ENCODE measurements at places on chromosomes 16 and 17.

GRCh38 chr16:28590384-28591340, 6.2 kb downstream of the SULT1A2 start:
- H3K4me1 ChIP-seq = peaks cover 5% of the 10 kb centered on the region
- no peak overlapping the region for H3K27ac ChIP-seq
- no peak overlapping the region for H3K4me3 ChIP-seq
- no peak for ATAC-seq

DNA sequence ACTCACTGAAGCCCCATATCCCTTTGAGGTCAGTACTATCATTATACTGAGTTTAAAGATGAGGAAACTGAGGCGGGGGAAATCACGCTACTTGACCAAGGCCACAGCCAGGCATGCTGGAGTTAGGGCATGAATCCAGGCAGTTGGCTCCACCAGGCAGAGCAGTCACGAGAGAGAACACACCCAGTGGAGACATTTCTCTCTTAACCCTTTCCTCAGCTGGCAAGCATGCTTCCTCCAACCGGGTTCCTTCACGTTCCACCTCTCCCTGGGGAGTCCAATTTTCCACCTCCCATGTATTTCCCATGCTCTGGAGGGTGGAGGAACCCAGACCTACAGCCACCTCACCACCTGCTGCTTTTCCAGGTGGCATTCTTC, 32.8 kb downstream of the VAC14 start:
- H3K4me3 ChIP-seq = no peak overlapping the region
- H3K4me1 ChIP-seq = no peaks in the 10 kb centered on the region
- ATAC-seq = no peak
- H3K27me3 ChIP-seq = no peaks in the 10 kb centered on the region

DNA sequence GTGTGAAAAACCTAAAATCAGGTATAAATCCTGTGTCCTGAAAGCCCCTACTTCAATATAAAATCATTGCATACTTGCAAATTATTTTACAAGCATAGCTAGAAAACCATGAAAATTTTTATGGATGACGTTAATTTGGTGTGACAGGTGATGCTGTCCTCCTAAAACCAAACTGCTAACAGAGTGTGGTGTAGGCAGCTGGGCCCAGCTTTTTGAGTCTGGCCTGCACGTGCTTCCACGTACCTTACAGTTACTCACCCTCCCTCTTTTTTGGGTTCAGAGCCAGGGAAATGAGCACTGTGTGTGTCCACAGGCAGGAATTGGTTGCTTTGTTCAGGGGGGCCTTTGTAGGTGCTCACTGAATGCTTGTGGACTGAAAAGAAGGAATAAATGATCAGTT, 36.4 kb downstream of the CLEC16A start:
- ATAC-seq = no peak
- H3K27ac ChIP-seq = peak overlapping the region; percentile 93
- peaks cover 63% of the 10 kb centered on the region for H3K4me1 ChIP-seq
- H3K4me3 ChIP-seq = peak overlapping the region; percentile 47
- peaks cover 47% of the 10 kb centered on the region for H3K36me3 ChIP-seq

DNA sequence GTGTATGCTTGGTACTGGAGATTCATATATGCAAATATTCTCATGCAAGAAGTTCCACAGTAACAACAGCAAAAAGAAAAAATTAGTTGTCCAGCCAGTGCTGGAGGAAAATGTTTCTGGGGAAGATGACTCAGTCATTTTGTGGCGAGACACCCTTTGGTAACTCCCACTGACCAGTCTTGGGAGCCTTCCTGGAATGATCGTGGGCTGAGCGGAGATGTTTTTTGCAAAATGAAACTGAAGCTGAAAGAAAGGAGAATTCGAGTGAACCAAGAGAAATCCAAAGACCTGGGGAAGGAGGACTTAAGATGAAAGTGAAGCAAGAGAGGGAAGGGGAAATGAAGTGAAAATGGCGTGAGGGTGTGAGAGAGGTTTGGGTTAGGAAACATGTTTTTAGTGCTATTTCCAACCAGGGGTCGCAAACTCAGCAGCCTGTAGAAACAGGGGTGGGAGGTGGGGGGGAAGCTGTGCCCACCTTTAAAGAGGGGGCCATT, 5.2 kb downstream of the ITPRIPL2 start:
- H3K36me3 ChIP-seq = peaks cover 19% of the 10 kb centered on the region
- H3K27me3 ChIP-seq = no peaks in the 10 kb centered on the region
- H3K4me3 ChIP-seq = peak overlapping the region; percentile 78
- H3K4me1 ChIP-seq = peaks cover 40% of the 10 kb centered on the region
- peak overlapping the region; percentile 93 for H3K27ac ChIP-seq

DNA sequence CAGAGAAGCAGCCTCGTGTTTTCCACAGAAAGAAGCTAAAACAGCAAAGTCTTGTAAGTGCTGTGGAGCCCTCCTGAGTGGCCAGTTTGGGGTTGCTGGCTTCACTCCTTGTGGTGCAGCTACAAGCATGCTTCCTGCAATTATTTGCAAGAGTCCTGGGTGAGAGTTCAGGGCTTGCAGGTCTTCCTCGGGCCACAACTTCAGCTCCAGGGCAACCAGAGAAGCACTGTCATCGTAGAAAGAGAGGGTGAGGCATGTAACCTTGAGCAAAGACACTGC, 37.9 kb downstream of the SHISA6 start:
- no peak overlapping the region for H3K27ac ChIP-seq
- H3K27me3 ChIP-seq = no peaks in the 10 kb centered on the region
- H3K4me1 ChIP-seq = no peaks in the 10 kb centered on the region
- no peaks in the 10 kb centered on the region for H3K36me3 ChIP-seq
- no peak for ATAC-seq
- no peak overlapping the region for H3K4me3 ChIP-seq

GRCh38 chr17:32943206-32943605, 15.3 kb downstream of the TMEM98 start:
- H3K4me1 ChIP-seq = no peaks in the 10 kb centered on the region
- H3K36me3 ChIP-seq = no peaks in the 10 kb centered on the region
- no peak overlapping the region for H3K4me3 ChIP-seq
- peaks cover 11% of the 10 kb centered on the region for H3K27me3 ChIP-seq

DNA sequence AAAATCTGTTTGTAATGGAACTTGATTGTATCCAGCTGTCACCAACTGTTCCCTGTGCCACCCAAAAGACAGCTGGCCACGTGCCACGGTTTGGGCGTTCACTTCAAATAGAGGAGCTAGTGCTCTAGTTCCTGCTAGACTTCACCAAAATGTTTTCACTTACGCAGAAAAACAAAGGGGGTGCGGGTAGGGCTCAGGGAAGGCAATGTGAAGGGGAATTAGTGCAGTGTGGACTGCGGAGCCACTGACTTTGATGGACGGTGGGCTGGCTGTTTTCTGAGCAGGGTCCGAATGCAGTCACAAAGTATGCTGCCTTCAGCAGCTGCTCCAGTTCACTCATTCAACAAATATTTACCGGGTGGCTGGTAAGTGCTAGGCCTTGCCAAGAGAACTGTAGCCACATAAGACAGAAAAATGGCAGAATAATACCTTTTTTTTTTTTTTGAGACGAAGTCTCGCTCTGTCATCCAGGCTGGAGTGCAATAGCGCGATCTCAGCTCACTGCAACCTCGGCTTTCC, 7.6 kb upstream of the CYTH1 start:
- no peak overlapping the region for H3K27ac ChIP-seq
- no peak overlapping the region for H3K4me3 ChIP-seq
- no peaks in the 10 kb centered on the region for H3K27me3 ChIP-seq
- no peaks in the 10 kb centered on the region for H3K4me1 ChIP-seq

- peaks cover 52% of the 10 kb centered on the region for H3K27me3 ChIP-seq
- H3K4me1 ChIP-seq = peaks cover 30% of the 10 kb centered on the region
- H3K36me3 ChIP-seq = no peaks in the 10 kb centered on the region
- no peak overlapping the region for H3K4me3 ChIP-seq
Observed at GRCh38 chr17:79865351-79866210, 26.3 kb upstream of the CBX4 start.

DNA sequence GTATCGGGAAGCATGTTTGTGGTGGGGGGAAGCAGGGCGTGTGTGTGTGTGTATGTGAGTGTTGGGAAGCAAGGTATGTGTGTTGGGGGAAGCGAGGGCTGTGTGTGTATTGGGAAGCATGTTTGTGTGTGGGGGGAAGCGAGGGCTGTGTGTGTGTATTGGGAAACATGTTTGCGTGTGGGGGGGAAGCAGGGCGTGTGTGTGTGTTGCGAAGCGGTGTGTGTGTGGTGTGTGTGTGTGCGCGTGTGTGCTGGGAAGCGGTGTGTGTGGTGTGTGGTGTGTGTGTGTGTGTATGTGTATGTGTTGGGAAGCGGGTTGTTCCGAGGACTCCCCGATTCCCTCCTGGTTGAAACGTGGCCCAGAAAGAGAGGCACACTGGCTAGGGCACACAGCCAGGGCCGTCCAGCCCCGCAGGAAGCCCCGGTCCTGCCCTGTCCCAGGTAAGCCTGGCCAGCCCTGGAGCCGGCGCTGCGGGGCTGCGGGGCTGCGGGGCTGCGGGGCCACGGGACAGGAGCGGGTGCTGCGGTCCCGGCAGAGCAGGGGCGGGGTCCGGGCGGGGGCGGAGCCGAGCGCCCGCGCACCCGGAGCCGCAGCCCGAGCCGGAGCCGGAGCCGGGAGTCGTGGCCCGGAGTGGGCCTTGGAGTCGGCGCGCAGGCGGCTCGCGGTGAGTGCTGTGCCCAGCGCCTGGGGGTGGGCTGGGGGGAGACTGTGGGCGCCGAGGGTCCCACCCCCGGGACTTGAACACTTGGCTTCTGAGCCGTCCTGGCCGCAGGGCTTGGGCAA, at the start of gene NOD2:
TSS of gene NOD2 (plus strand) at position 608 of the 783 bp plus-strand sequence. CDS start 5,890 bp downstream, outside the sequence.
- ATAC-seq = peak; percentile 39
- H3K27me3 ChIP-seq = no peaks in the 10 kb centered on the region
- H3K27ac ChIP-seq = peak within 1 kb of the TSS; percentile 75
- H3K4me1 ChIP-seq = peaks cover 66% of the 10 kb centered on the region
- H3K4me3 ChIP-seq = peak within 1 kb of the TSS; percentile 75

DNA sequence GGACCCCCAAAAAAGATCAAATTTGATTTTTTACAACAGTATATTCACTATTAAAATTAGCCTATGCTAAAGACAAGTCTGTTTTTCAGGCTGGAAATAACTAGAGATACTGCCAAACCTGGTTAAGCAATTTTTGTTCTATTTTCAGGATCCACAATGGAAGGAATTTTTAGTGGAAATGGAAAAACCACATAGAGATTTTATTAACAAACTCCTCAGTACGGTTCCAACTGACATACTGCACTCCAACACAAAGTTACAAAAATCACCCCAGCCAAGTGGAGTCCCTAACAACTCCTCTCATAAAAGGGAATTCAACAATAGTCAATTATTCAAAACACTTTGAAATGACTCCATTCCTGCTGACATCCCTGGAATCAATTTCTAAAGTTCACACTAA, 101.6 kb upstream of the TOB1 start:
- ATAC-seq = no peak
- H3K4me1 ChIP-seq = no peaks in the 10 kb centered on the region
- H3K27ac ChIP-seq = no peak overlapping the region
- H3K27me3 ChIP-seq = no peaks in the 10 kb centered on the region

GRCh38 chr17:6348891-6349290, 86.0 kb downstream of the AIPL1 start:
- peaks cover 60% of the 10 kb centered on the region for H3K27me3 ChIP-seq
- H3K27ac ChIP-seq = no peak overlapping the region

- no peaks in the 10 kb centered on the region for H3K27me3 ChIP-seq
- H3K4me3 ChIP-seq = no peak overlapping the region
- ATAC-seq = no peak
- H3K36me3 ChIP-seq = no peaks in the 10 kb centered on the region
Observed at GRCh38 chr17:29968271-29968670, 26.8 kb downstream of the EFCAB5 start.

Data from stimulated activated memory B cell treated with anti-CD40 and anti-IgM and Interleukin-4, amounts not matched to agents 10 μg/mL and 1 μg/mL and 100 μg/mL, for 72 hours (primary cell).